GM18507 (cell line): ENCODE measurements at places on chromosomes 1 and 21.

DNA sequence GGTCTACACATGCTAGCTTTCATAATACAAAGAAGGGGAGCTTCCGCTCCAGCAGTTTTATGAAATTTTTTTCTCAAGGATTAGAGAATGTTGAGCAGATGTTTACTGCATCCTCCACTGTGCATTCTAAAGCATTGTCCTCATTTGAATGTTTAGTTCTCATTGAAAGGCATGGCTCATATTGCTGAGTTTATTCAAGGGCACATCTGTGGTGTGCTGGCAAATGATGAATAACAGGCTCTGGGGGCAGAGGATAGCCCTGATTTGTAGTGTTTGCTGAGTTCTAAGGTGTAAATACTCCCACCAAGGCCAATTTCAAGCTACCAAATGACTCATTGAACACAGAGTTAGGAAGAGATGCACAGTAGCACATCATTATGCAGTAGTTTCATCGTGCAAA lies 303.2 kb upstream of the FAM78B start:
- no peak for DNase-seq

DNA sequence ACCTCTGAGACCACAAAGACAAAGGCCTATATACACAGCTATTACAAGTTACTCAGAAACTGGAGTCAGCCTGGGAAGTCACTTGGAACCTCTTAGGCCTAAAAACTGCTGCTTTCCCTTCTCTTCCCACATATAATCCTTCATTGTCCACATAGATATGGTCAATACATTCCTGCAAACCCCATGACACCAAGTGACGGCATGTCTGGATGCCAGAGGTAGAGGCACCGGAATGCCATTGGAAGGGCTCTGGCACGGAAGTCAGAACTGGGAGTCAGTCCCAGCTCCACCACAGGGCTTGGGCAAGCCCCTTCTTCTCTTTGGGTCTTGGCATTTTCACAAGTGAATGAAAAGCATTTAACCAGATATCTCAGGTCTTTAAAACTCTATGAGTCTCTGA lies 204.7 kb downstream of the MATN1 start:
- no peak for DNase-seq

DNA sequence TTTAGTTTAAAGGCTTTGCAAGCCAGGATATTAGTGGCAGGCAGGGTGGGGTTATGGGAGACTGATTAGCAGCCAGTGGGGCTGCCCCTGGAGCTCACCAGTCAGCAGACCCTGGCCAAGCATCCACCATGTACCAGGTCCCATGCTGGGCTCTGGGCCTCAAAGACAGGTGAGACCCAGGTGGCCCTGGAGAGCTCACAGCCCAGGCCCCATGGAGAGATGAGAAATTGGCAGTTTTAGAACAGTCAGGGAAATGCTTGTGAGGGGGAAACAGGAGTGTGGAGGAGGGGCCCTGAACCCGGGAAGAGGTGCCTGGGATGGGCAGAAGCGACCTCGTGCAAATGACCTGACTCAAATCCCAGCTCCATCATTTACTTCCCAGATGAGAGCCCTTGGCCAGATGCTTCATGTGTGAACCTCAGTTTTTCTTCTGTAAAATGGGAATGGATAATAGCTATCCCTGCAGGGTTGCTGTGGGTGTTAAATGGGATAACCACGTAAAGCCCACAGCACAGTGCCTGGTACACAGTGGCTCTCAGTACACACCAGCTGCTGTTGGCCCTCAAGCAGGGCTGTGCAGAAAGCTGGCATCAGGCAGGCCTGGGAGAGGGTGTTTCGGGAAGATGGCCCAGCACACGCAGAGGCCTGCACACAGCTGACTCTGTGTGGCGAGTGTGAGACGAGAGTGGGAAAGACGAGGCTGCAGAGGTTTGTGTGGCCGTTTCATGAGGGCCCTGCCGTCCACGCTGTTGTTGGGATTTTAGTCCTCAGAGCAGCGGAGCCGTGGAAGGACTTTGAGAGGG lies 518.5 kb downstream of the PTPRU start:
- DNase-seq, result no peak

GRCh38 chr1:192161976-192162375 lies 3.7 kb downstream of the RGS18 start:
- no peak for DNase-seq

- no peak for DNase-seq
Observed at GRCh38 chr21:38688068-38688467, 117.7 kb upstream of the ETS2 start.

- DNase-seq, result peak; percentile 59
Observed at GRCh38 chr1:17207966-17208418, 3.1 kb downstream of the PADI1 start.

- no peak for DNase-seq
Observed at GRCh38 chr1:178048883-178049282, 45.0 kb upstream of the RASAL2 start.

- no peak for DNase-seq
Observed at GRCh38 chr1:208821939-208822338, 577.8 kb upstream of the PLXNA2 start.

DNA sequence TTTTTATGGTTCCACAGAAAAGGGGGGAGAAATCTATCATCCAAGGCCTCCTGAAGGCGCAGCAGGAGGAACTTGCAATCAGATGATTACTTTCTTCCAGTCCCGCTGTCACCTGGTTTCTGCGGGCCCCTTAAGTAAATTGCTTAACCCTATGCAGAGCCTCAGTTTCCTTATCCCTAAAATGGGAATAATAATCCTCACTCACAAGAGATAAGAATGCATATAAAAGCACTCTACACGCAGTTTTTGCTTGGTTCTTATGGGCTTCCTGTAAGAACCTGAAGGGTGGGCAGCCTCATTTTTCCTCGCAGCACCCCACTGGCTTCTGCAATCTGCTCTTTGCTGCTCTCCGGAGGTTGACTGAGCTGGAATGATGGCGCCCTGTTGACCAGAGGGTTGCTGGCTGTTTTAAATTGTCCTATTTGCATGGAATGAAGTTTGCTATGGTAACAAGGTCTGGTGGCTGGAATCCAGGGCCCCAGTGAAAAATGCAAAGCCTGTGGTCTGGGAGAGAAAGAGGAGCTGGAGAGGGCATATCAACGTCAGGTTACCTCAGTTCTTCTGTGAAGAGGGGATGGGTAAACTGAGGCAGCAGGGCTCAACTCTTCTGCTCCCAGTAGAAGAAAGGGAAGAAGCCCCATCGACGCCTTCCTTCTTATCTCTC lies 1.0 kb upstream of the KAZN start:
- DNase-seq, result no peak

DNA sequence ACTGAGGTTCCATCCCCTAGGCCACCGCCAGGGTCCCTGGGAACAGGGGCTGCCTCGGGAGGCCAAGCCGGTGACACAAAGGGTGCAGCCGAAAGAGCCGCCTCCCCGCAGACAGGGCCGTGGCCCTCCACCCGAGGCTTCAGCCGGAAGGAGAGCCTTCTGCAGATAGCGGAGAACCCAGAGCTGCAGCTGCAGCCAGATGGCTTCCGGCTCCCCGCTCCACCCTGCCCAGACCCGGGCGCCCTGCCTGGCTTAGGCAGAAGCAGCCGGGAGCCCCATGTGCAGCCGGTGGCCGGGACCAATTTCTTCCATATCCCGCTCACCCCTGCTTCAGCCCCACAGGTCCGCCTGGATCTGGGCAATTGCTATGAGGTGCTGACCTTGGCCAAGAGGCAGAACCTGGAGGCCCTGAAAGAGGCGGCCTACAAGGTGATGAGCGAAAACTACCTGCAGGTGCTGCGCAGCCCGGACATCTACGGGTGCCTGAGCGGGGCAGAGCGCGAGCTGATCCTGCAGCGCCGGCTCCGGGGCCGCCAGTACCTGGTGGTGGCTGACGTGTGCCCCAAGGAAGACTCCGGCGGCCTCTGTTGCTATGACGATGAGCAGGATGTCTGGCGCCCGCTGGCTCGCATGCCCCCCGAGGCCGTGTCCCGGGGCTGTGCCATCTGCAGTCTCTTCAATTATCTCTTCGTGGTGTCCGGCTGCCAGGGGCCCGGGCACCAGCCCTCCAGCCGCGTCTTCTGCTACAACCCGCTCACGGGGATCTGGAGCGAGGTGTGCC lies 1.4 kb downstream of the KLHDC7A start:
- DNase-seq, result no peak

GRCh38 chr1:219310181-219310728 lies 136.6 kb downstream of the LYPLAL1 start:
- DNase-seq, result no peak

- no peak for DNase-seq
Observed at GRCh38 chr1:159203610-159204009, 1.1 kb upstream of the ACKR1 start.

DNA sequence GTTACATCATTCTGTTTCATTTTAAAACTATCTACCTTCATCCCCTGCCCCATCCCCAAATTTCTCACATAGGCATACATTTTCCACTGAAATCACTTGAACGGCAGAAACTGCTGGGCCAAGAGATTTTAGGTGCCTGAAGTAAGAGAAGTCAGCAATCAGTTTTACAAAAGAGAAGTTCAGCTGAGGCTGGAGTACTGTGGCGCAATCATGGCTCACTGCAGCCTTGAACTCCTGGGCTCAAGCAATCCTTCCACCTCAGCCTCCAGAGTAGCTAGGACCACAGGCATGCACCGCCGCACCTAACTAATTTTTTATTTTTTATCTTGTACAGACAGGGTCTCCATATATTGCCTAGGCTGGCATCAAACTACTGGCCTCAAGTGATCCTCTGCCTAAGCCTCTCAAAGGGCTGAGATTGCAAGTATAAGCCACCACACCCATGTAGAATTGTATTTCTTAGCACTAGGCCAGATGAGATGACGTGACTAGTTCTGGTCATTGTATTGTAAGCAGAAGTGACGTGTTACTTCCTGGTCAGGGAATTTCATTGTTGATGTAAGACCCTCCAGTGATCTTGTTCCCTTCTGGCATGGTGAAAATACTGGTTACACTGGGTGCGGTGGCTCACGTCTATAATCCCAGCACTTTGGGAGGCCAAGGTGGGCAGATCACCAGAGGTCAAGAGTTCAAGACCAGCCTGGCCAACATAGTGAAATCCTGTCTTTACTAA lies 7.1 kb downstream of the BECN2 start:
- no peak for DNase-seq

DNA sequence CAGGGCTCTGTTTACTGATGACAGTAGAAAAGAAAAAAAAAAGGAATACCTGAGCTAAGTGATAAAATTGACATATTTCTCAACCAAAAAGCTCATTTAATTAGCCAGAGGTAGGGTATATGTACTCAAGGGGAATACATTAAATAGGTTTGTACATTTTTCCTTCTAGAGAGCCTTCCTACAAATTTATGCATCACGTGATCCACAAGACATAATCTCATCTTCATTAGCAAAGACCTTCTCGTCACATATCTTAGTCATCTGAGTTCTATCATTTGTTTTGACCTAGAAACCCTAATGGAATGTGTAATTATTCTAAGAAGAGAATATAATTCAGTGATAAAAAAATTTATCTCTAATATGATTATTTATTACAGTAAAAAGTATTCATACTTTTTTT lies 30.7 kb upstream of the CFHR4 start:
- DNase-seq, result no peak

DNA sequence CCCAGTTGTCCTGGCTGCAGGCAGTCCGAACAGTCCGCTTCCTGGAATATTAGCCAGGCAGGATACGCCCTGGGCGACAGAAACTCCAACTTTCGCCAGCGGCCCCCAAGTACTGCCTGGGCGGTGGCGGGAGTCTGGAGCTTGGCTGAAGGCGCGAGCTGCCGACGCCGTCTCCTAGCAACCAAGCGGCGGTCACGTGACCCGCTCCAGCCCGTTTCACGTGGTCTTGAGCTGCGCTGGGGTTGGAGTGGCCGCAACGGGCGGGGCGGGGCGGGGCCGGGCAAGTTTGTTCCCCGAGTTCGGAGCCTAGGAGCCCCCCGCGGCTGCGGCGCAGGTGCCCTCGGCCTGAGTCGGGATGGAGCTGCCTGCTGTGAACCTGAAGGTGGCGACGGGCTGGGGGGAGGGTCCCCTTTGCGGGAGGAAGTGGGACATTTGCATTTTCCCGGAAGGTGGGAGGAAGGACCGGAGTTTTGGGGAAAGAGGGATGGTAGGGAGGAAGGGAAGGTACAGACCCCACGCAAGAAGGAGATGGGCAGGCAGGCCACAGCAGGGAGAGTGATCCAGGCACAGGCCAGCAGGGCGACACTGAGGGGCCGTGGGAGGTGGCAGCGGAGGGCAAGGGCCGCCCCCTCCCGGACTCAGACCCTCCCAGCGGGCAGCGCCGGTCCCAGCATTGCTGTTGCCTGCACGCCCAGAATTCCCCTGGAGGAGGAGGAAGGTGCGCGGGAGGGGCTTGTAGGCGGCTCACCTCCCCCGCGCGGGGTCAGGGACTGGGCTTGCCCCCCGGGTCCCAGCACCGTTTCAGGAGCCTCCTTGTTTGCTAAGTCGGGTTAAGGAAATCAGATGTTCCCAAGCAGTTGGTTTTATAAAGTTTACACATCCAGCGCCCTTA lies at the start of gene AGTRAP:
TSS of gene AGTRAP (plus strand) at position 283 of the 892 bp plus-strand sequence. CDS start at position 356, 73 bp downstream.
- peak; percentile 75 for DNase-seq

- DNase-seq, result no peak
Observed at GRCh38 chr1:196142111-196142640, 466.1 kb downstream of the KCNT2 start.

GRCh38 chr1:103496014-103496635 lies 29.4 kb upstream of the RNPC3 start:
- no peak for DNase-seq

GRCh38 chr1:218589487-218589886 lies 244.4 kb downstream of the TGFB2 start:
- no peak for DNase-seq

GRCh38 chr21:29423099-29423870 lies 124.6 kb downstream of the BACH1 start:
- DNase-seq, result no peak

- DNase-seq, result peak; percentile 65
Observed at GRCh38 chr1:201153474-201154388, 543 bp downstream of the TMEM9 start.

- no peak for DNase-seq
Observed at GRCh38 chr1:117089996-117090395, 29.9 kb downstream of the TTF2 start.

DNA sequence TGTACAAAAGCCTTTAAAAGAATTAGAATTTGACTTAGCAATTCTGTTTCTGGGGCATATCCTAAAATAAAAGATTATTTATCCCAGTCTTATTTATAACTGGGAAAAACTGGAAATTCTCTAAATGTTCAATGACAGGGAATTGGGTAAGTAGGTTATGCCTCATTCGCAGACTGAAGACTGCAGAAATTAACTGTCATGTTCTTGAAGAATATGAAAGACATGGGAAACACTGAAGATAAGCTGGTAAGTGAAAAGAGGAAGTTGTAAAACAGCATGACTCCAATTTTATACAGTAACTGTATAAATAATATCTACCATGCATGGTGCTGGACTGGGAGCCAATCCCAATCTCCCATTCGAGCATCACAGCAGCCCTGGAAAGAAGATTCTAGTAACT lies 50.6 kb upstream of the SLC2A1 start:
- no peak for DNase-seq

DNA sequence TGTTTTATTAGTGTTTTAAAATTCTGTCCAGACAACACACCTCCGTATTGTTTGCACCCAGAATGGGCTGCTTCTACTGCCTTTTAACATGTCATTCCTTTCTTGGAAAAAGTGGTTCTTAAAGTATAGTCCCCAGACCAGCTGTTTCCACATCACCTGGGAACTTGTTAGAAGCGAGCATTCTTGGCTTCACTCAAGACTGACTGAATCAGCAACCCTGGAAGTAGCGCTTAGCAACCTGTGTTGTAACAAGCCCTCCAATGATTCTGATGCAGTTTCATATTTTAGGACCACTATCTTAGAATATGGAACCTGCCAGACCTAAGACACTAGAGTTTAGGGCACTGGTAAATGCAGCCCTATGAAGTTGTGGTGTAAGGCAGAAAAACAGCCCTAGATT lies 6.0 kb upstream of the PPIE start:
- no peak for DNase-seq

GRCh38 chr1:36224537-36225282 lies 467 bp downstream of the THRAP3 start:
- DNase-seq, result peak; percentile 67

GRCh38 chr1:247638011-247638410 lies 32.6 kb downstream of the OR2G3 start:
- no peak for DNase-seq
